ENCODE measurements at places on chromosomes 11 and 22. TPM values are rescaled to one million over a fixed set of nuclear protein-coding genes. Genes with fewer than 3 reads are reported as not detected.
A peak's percentile ranks its signal among the peaks of the same experiment; 100 is the strongest.

DNA sequence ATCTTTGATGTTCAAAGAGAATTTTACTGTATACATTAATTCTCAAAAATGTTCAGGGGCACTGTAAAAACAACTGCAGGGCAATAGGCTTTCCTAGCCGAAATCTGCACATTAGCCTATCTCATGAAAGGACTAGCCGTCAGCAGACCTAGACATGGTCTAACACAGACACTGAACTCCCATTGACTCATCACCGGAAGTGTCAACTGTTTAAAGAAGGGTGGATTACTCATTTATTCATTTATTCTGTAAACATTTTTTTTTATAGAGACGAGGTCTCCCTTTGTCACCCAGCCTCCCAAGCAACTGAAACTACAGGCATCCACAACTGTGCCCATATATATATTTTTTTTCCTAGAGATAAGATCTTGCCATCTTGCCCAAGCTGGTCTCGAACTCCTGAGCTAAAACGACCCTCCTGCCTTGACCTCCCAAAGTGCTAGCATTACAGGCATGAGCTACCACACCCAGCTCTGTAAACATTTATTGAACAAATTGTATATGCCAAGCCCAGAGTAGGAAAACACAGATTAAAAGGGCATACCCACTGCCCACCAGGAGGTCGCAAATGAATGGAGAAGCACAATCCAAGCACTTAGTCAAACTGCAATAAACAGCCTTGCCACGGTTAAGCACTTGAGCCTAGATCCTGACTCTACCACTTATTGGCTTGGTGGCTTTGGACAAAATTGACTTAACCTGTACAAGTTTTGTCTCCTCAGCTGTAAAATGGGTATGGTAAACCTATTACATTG lies 26.6 kb downstream of the RAB30 start:
- peaks cover 8% of the 10 kb centered on the region for H3K36me3 ChIP-seq
- H3K27ac ChIP-seq = peak overlapping the region; percentile 59
- peaks cover 32% of the 10 kb centered on the region for H3K4me1 ChIP-seq
- H3K4me3 ChIP-seq = no peak overlapping the region

SHANK3 gene
- total RNA-seq = 0.22 TPM

GPHA2 gene
- total RNA-seq = not detected

TLCD5 gene
- total RNA-seq = 0.36 TPM

DNA sequence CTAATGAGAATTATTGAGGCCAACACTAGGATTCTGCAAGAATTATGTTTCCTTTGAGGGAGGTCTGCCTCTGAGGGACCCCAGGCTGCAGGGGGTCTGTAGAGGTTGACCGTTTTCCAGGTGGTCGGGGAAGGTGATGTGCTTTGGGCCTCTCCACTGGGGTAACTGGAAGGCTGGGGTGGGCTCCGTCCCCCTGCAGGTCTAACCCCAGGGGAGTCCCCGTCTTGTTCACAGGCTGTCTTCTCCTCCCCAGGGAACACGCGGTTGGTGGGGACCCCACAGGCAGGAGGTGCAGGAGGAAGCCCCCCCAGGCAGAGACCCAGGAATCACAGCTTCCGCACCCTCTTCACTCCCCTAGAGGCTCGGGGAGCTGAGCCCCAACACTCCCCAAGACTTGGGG lies 726.4 kb downstream of the BRD1 start:
- DNase-seq = no peak
- H3K4me1 ChIP-seq = no peaks in the 10 kb centered on the region
- no peak overlapping the region for H3K4me3 ChIP-seq
- H3K36me3 ChIP-seq = no peaks in the 10 kb centered on the region
- H3K27me3 ChIP-seq = peaks cover 8% of the 10 kb centered on the region

PYGM gene
- total RNA-seq = 3.3 TPM

GRCh38 chr11:8368194-8368593 lies 104.5 kb upstream of the LMO1 start:
- DNase-seq = no peak
- no peak overlapping the region for H3K27ac ChIP-seq
- H3K27me3 ChIP-seq = no peaks in the 10 kb centered on the region
- H3K36me3 ChIP-seq = no peaks in the 10 kb centered on the region

DNA sequence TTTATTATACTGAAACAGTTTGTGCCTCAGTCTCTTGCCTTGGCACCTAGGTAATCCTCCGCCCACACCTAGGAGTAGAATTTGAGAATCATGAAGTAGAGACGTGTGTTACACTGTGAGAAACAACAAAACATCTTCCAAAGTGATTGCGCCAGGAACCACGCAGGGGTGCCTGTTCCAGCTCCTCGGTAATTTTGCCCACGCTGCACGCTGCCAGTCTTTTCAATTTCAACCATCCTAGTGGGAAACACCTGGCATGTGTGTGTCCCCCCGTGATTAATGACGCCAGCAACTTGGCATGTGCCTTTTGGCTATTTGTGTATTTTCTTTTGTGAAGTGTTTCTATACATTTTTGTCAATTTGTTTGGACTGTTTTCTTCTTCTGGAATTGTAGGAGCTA lies 919.1 kb downstream of the BRD1 start:
- H3K4me1 ChIP-seq = peaks cover 12% of the 10 kb centered on the region
- peaks cover 30% of the 10 kb centered on the region for H3K27me3 ChIP-seq
- no peak overlapping the region for H3K27ac ChIP-seq
- DNase-seq = no peak

- DNase-seq = no peak
- no peaks in the 10 kb centered on the region for H3K36me3 ChIP-seq
- H3K27me3 ChIP-seq = peaks cover 2% of the 10 kb centered on the region
- no peaks in the 10 kb centered on the region for H3K4me1 ChIP-seq
- H3K27ac ChIP-seq = no peak overlapping the region
Observed at GRCh38 chr11:79098146-79098545, 342.7 kb downstream of the TENM4 start.

DNA sequence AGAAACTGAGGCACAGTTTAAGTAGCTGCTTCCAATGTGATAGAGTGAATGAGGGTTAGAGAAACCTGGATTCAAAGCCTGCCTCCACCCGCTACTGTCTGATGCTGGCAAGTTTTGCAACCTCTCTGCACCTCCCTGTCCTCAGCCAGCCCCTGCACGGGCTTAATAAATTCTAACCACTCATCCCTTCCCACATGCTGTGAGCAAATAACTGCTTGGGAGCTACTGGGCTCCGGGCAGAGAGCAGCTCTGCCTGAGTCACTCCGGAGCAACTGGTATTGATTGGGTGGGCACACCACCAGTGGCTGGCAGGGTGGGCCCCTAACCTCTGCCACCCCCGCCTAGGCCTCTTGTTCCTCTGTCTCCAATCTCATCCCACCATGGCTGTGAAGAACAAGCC lies 104.3 kb upstream of the SYT13 start:
- no peak for DNase-seq
- no peak overlapping the region for H3K4me3 ChIP-seq
- peaks cover 2% of the 10 kb centered on the region for H3K4me1 ChIP-seq
- no peaks in the 10 kb centered on the region for H3K27me3 ChIP-seq

- H3K36me3 ChIP-seq = peaks cover 49% of the 10 kb centered on the region
- peak overlapping the region; percentile 99 for H3K27ac ChIP-seq
- peak overlapping the region; percentile 91 for H3K4me3 ChIP-seq
- H3K27me3 ChIP-seq = no peaks in the 10 kb centered on the region
- peaks cover 65% of the 10 kb centered on the region for H3K4me1 ChIP-seq
- no peak for DNase-seq
Observed at GRCh38 chr11:61089806-61090491, 12.3 kb upstream of the CD5 start.

CDHR5 gene
- total RNA-seq = not detected

DNA sequence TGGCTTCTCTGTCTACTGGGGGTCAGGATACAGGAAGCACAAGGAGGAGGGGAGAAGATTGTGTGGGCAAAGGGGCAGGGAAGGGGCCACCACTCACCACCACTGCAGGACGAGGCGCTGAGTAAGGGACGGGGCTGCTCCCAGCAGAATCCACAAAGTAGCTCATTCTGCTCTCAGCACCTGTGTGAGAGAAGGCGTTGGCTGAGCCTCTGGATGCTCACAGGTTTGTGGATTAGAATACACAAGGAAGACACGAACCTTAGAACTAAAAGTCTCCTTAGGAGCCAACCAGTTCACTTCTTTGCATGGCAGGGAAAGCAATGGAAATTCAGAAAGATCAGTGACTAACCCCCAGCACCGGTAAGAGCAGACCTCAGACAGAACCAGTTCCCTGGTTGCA lies 14.4 kb downstream of the ETS1 start:
- no peaks in the 10 kb centered on the region for H3K27me3 ChIP-seq
- no peak overlapping the region for H3K27ac ChIP-seq
- peaks cover 42% of the 10 kb centered on the region for H3K4me1 ChIP-seq
- DNase-seq = no peak
- no peaks in the 10 kb centered on the region for H3K36me3 ChIP-seq
- no peak overlapping the region for H3K4me3 ChIP-seq

- H3K4me1 ChIP-seq = no peaks in the 10 kb centered on the region
- no peak for DNase-seq
- H3K27ac ChIP-seq = no peak overlapping the region
- no peaks in the 10 kb centered on the region for H3K36me3 ChIP-seq
- H3K27me3 ChIP-seq = no peaks in the 10 kb centered on the region
- no peak overlapping the region for H3K4me3 ChIP-seq
Observed at GRCh38 chr11:35981581-35981980, 37.7 kb downstream of the LDLRAD3 start.

GRCh38 chr11:99693941-99694492 lies 673.3 kb downstream of the CNTN5 start:
- H3K27me3 ChIP-seq = no peaks in the 10 kb centered on the region
- H3K4me1 ChIP-seq = no peaks in the 10 kb centered on the region
- no peak for DNase-seq
- no peak overlapping the region for H3K27ac ChIP-seq
- no peaks in the 10 kb centered on the region for H3K36me3 ChIP-seq
- no peak overlapping the region for H3K4me3 ChIP-seq

DNA sequence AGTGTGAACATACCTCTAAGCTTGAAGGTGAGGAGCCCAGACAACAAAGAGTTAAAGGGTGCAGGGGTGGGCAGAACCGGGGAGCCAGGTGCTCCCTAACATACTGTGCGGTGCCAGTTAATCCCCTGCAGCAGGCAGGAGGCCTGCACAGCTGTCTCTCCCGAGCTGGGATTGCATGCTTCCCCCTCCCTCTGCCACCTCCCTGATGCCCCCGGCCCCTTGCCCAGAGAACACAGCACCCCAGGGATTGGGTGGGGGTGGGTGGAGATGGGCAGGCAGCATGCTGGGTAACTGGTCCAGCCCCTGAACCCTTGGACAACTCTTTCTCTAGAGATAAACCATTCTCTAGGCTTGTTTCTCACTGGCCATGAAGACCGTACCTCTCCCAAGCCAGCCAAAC lies 67.7 kb upstream of the MYOD1 start:
- H3K4me3 ChIP-seq = no peak overlapping the region
- peaks cover 37% of the 10 kb centered on the region for H3K27me3 ChIP-seq
- no peaks in the 10 kb centered on the region for H3K4me1 ChIP-seq

- H3K4me3 ChIP-seq = no peak overlapping the region
- H3K27ac ChIP-seq = no peak overlapping the region
- peaks cover 71% of the 10 kb centered on the region for H3K36me3 ChIP-seq
Observed at GRCh38 chr11:57490456-57491248, 24.9 kb downstream of the SLC43A1 start.

DNA sequence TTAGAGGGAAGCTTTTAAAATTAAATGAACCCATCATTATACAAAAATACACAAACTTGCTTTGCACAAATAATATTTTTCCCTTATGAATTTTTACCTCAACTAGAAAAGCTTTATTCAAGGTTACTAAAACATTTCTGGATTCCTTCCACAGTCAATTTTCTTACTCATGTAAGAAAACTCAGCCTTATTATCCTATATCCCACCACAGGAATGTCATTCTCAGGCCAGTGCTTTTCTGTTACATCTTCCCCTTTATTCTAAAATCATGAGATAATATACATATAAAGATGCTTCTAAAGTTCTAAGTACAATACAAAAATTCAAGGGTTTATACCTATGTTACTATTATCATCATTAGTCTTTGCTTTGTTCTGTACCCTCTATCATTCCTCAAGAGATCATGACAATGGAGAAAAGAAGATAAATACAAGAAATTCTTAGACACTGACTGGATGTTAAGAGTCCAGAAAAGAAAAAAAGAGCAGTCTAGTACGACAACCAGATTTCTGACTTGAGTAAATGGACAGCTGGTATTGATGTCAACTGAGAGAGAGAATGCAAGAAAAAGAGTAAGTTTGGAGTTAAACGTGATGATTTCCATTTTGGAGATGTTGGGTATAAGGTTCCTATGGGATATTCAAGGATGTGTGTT lies 60.3 kb downstream of the MTMR2 start:
- DNase-seq = no peak
- no peaks in the 10 kb centered on the region for H3K27me3 ChIP-seq
- H3K4me3 ChIP-seq = no peak overlapping the region
- H3K4me1 ChIP-seq = no peaks in the 10 kb centered on the region
- H3K36me3 ChIP-seq = peaks cover 19% of the 10 kb centered on the region
- H3K27ac ChIP-seq = no peak overlapping the region

GSTT2B gene
- total RNA-seq = not detected

DNA sequence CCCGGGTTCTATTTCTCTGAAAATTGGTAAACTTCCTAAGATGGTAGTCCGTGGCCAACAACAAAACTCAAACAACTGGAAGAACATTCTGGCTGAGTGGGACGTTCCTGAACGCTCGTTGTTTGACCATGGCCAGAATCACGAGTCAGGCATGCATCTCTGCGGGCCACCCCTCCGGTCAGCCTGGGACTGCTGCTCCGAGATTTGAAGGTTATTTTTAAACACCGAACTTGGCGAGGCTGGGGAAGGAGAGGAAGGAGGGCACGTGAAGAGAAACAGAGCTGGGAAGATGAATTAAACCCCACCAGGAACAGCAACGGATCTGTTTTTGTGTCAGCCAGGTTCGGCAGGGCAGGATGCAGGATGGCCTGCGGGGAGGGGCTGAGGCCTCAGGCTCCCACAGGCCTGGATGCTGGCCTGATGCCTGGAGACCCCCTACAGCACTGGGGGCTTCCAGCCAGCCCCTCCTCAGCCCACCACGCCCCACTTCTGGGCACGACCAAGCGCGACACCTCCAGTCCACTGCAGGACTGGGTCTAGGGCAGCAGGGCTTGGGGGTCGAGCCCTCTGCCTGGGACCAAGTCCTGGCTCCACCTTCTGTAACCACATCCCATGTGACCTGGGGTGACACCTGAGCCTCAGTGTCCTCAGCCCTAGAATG lies 5.1 kb downstream of the SHISAL1 start:
- DNase-seq = no peak
- peaks cover 2% of the 10 kb centered on the region for H3K4me1 ChIP-seq
- H3K36me3 ChIP-seq = no peaks in the 10 kb centered on the region
- H3K27ac ChIP-seq = no peak overlapping the region
- no peak overlapping the region for H3K4me3 ChIP-seq
- no peaks in the 10 kb centered on the region for H3K27me3 ChIP-seq

ZNRF3 gene
- total RNA-seq = 2.0 TPM
